GM23248 (cell line): ENCODE measurements at places on chromosomes 4 and X. TPM values are rescaled to one million over a fixed set of nuclear protein-coding genes. Genes with fewer than 3 reads are reported as not detected.
A peak's percentile ranks its signal among the peaks of the same experiment; 100 is the strongest.

GRCh38 chrX:4547213-4547836 is 833.9 kb upstream of the PRKX start:
- DNase-seq = peak; percentile 21

Gene NAP1L3
- 13.0 and 14.0 TPM in 2 replicates for polyA plus RNA-seq

- DNase-seq = no peak
These were observed 33.1 kb downstream of the GAK start for GRCh38 chr4:898869-899555.

Gene KIAA1210
- polyA plus RNA-seq = not detected in 2 replicates

GRCh38 chr4:47071901-47072341 is 40.6 kb downstream of the GABRB1 start:
- DNase-seq = peak; percentile 3

DNA sequence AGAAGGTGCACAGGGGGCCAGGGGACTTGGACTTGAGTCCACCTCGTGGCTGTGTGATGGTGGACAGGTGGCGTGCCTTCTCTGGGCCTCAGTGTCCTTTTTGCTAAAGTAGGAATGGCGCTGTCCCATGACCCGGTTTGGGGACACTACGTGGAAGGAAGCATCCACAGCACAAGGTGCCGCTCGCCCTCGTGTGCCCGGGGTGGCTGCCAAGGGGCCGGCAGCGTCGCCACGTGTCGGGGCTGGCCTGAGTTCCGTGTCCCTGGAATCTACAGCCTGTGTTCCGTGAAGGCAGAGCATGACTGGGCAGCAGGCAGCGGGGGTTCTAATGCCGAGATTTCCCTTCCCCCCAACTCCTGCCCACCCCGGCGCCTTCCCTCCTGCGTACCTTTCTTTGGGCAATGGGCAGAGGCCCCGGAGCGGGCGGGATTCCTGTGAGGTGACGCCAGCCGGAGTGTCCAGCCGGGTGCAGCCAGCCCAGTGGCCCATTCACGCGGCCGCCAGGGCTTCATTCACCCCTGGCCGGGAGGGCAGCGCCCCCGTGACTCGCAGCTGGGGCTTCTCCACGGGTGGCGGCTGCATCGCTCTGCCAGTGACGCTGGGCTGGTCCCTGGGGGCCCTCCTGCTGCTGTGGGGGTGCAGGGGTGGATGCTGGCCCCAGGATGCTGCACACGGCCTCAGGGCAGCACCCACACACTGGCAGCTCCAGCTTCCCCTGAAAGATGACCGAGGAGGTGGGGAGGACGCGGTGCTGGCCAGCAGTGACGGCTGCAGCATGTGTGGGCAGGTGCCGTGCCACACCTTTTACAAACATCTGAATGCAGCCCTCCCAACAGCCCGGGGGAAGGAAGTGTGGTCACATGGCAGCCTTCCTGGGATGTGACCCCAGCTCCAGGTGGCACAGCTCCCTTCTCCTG is 21.2 kb downstream of the DOK7 start:
- peak; percentile 73 for DNase-seq

DNA sequence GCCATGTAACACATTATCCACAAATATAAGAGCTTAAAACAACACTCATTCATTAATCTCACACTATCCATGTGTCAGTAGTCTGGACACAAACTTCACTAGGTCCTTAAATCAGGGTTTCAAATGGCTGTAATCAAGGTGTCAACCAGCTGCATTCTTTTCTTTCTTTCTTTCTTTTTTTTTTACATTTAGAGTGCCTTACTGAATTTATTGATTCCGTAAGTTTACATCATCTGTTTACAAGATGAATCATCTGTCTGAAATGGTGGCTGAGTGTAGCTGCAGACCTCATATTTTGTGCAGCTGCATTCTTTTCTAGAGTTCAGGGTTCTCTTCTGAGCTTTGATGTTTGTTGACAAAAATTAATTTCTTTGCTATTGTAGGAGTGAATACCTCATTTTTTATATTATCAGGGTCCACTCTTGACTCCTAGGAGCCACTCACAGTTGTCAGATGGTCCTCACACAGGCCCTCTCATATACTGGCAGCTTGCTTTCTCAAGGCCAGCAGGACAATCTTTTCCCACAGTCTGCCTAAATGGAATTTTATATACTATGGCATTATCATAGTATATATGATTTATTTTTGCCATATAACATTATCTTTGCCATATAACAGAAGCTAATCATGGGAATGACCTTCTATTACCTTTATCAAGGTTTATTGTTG is 37.8 kb downstream of the SPOCK3 start:
- DNase-seq = no peak

DNA sequence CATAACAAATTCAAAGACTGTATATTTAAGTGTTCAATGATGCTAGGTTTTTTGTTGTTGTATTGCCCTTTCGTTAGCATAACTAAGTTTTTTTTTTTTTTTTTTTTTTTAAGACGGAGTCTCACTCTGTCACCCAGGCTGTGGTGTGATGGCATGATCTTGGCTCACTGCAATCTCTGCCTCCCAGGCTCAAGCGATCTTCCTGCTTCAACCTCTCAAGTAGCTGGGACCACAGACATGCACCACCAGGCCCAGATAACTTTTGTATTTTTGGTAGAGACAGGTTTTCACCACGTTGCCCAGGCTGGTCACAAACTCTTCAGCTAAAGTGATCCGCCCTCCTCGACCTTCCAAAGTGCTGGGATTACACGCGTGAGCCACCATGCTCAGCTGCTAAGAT is 7.0 kb downstream of the SH3BGRL start:
- DNase-seq = no peak

- no peak for DNase-seq
These were observed 492.0 kb upstream of the MAGEB18 start for GRCh38 chrX:25646156-25646555.

GRCh38 chrX:74291577-74291963 is 12.4 kb upstream of the ZCCHC13 start:
- DNase-seq = no peak

DNA sequence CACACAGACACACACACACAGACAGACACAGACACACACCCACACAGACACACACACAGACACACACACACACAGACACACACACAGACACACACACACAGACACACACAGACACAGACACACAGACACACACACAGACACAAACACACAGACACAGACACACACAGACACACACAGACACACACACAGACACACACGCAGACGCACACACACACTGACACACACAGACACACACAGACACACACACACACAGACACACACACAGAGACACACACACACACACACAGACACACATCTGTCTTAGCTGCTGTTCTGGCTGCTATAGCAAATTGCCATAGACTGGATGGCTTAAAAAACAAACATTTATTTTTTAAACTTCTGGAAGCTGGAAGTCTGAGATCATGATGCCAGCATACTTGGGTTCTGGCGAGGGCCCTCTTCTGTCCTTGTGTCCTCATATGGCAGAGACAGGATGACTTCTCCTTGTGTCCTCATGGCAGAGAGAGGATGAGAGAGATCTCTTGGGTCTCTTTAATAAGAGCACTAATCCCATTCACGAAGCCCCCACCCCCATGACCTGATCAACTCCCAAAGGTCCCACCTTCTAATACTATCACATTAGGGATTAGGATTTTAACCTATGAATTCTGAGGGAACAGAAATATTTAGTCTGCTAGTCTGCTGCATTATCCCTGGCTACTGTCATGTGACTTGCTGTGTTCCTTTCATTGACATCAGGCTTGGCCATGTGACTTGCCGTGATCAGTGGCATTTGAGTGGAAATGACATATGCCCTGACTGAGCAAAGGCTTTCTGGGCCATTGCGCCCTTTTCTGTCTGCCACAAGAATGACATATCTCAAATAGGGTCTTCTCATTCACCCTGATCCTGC is 32.7 kb upstream of the RASGEF1B start:
- DNase-seq = no peak
